ENCODE measurements at places on chromosomes 7 and 10.

GRCh38 chr10:48772059-48772458 lies 87.4 kb downstream of the WDFY4 start:
- DNase-seq, result no peak

GRCh38 chr7:33298848-33299247 lies 169.5 kb downstream of the BBS9 start:
- no peak for DNase-seq

- no peak for DNase-seq
Measured at GRCh38 chr10:104324221-104324686, 14.0 kb downstream of the ITPRIP start.

DNA sequence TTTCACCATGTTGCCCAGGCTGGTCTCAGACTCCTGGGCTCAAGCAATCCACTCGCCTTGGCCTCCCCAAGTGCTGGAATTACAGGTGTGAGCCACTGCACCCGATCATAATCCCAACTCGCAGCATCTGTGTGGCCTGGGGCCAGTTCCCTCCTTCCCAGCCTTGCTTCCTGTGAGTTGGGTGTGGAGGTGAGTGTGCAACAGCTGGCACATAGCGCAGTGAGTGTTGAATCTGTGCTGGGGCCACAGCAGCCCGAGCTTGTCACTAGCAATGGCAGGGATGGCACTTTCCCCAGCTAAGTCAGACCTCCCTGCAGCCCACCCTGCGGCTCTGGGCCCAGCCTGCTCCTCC lies 12.2 kb downstream of the TMEM184A start:
- no peak for DNase-seq

All from AG09319 (cell line).